ENCODE measurements at places on chromosomes 7 and 10.

GRCh38 chr10:99540657-99541531, 8.2 kb downstream of the NKX2-3 start:
- DNase-seq, result no peak

- DNase-seq, result no peak
These were observed 13.1 kb downstream of the UMAD1 start for GRCh38 chr7:7653593-7654187.

DNA sequence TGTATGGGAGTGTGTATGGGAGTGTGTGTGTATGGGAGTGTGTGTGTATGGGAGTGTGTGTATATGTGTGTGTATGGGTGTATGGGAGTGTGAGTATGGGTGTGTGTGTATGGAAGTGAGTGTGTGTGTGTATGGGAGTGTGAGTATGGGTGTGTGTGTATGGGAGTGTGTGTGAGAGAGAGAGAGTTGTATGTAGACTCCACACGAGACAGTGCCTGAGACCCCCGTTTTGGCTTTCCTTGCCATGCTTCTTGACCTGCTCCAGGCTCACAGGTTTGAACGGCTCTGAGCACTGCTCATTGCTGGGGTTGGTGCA, 49.7 kb downstream of the COL17A1 start:
- no peak for DNase-seq

GRCh38 chr7:156768698-156769472, 124.1 kb downstream of the LMBR1 start:
- DNase-seq, result no peak

DNA sequence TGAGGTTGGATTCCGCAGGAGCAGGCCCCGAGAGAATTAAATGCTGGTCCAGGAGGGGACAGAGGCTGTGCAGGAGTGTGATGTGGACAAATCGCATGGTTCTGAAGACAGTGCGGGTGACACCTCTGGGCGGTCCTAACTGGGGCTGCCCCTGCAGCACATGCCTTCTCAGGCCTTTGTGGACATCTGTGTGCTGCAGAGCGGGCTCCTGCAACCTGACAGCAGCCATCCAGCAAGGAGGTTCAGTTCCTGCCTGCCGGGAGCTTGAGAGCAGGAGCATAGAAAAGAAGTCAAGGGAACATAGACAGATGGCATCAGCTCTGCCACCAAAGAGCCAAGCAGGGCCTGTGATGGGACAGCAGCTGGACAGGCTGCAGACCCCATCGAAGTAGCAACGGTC, 135.9 kb upstream of the PPP2R2D start:
- no peak for DNase-seq

DNA sequence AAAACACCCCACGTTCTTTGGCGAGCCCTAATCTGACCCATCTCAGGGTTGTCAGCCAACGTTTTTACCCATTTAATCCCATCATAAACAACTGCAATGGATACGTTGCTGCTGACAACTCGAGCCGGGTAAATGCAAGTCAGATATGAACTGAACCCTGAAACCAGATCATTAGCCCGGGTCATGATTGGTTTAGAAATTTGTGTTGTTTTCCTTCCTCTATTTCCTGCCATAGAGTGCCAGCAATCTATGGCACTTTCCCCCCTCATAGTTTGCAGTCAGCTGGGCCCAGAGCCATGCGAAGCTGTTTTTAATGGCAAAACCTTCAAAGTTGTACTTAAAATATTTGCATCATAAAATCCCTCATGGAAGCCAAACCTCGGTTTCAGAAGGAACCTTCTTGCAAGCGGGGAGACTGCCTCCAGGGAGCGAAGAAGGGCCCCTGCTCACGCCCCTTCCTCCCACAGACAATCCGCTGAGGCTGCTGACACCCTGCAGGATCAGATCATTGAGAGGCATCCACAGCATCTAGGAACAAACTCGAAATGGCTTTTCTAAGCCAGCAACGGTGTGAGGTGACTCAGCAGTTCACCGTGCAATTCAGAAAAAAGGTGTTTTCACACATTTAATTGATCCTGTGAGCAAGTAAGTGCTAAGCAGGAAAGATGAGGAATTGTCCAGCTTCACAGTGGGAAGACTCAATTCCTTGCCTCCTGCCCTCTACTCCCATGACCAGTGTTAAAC, 710.1 kb downstream of the PARD3 start:
- no peak for DNase-seq

DNA sequence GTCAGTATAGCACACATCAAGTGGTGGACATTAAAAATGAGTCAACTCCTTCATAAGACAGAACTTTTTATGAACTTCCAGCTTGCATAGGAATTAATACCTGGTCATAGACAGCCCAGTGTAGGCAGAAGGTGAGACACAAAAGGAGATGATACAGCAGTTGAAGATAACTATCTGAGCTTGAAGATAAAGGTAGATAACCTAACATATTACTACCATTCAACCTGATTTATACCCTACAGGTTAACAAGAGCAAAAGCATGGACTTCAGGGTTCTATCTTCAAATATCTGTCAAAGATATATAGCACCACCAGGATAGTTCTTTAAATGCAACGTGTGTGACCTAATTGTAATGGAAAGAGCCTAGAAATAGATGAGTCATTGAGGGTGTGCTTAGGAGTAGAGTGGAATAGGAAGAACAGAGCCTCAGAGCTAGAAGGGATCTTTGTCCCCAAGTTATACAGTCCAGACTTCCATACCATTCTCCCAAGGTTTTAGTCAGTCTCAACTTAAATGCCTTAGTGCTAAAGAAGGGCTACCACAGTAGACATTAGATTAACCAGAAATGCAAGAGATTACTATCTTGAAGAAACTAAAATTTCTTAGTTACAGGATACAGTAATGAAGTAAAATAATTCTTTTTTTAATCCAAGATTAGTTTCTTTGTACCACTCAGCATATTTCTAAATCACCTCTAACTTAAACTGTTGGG, 9.2 kb downstream of the ZNF800 start:
- DNase-seq, result no peak

DNA sequence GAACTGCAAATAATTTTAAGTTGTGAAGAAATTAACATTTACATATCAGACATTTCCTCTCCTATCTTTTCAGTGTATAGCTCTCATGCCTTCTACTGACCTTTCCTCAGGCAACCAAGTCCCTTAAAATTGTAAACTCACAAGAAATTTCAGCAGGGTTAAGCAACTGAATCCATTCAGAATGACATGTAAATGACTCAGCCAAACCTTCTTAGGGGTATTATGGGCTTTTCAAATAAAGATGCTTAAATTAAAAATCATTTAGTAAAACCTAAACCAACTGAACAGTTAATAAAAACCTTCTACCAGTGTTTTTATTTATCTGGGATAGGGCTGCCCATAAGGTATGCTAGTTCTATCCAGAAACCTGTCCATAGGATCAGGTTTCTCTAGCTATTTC, 20.7 kb downstream of the WAPL start:
- DNase-seq, result no peak

- DNase-seq, result no peak
These were observed 140.5 kb upstream of the SH2B2 start for GRCh38 chr7:102146122-102146521.

- DNase-seq, result no peak
These were observed 28.2 kb downstream of the TAS2R41 start for GRCh38 chr7:143505838-143506237.

DNA sequence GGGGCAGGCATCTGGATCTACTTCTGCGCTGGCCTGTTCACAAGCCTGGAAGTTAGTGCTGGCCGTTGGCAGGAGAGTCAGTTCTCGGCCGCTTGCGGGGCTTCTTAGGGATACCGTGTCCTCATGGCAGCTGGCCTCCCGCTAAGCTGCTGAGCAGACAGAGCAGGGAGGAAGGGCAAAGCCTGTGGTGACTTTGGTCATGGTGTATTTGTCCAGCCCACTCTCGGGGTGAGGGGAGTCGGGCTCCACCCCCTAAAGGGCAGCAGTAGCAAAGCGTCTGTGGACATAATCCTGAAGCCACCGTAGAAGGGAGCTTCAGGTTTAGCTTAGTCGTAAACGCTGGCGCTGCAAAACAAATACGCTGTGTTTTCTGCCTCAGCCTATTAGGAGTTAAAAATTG, 12.2 kb downstream of the UBE3C start:
- no peak for DNase-seq

DNA sequence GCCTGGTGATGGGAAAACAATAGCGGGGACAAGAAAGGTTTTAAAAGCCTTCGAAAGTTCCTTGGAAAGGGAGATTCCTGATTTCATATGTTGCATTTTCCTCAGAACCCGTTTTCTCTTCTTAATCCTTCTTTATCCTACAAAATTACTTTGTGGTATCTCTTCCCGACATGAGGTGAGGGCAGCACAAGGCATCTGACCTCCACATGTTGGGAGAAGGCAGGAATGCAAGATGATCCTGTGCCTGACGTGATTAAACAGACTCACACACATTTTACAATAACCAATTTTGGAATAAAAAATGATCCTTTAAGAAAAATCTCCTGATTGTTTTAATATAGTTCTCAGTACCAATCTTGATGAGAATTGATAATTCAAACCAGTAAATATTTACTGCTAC, 153.3 kb upstream of the MKLN1 start:
- DNase-seq, result no peak

DNA sequence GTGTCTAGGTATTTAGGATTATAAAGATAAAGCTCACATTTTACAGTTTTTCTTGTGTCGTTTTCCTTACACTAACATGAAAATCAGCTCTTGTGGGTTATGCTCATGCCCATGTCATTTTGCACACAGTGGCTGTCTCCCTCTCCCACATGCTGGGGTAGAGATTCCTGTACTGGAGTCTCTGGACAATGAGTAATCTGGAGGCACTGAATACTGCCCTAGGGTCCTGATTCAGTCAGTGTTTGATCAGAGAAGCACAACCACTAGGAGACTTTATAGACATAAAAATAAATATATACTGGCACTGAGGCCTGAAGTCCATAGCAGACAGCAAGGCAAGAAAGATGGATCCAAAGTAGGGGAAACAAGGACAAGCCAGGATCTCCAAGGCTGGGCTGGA, 1008.8 kb downstream of the KCNMA1 start:
- no peak for DNase-seq

DNA sequence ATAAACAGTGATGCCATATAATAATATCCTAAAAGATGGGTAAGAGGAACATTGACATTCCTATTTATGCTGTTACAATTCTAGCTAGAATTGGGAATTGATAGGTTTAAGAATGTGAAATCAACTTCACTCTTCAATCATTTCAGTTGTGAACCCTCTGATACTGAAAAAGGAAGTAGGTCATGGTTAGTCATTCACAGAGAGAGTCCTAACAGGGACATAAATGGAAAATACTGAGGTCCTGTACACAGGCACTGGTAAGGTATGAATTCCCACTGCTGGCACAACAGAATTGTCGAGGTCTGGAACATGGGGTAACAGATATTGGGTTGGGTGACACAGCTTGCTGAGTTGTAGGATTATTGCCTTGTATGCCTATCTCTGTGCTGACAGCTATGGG, 289.4 kb upstream of the LRRN3 start:
- no peak for DNase-seq

DNA sequence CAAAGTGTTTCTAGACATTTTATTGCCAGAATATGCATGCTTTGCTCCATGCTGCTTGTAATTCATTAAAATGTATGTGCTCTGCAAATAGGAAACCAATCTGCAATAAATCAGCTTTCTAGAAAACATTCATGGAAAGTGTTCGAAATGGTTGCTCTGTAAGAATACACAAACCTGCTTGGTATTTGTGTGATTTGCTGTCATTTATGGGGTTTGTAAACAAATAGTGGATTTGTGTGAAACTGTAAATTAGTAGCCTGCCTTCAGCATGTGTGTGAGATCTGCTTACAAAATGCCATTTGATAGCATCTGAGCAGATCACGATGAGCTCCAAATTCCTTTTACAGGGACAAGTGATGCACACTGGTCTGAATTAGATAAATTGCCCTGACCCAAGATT, 219.0 kb upstream of the CSTF2T start:
- DNase-seq, result no peak

DNA sequence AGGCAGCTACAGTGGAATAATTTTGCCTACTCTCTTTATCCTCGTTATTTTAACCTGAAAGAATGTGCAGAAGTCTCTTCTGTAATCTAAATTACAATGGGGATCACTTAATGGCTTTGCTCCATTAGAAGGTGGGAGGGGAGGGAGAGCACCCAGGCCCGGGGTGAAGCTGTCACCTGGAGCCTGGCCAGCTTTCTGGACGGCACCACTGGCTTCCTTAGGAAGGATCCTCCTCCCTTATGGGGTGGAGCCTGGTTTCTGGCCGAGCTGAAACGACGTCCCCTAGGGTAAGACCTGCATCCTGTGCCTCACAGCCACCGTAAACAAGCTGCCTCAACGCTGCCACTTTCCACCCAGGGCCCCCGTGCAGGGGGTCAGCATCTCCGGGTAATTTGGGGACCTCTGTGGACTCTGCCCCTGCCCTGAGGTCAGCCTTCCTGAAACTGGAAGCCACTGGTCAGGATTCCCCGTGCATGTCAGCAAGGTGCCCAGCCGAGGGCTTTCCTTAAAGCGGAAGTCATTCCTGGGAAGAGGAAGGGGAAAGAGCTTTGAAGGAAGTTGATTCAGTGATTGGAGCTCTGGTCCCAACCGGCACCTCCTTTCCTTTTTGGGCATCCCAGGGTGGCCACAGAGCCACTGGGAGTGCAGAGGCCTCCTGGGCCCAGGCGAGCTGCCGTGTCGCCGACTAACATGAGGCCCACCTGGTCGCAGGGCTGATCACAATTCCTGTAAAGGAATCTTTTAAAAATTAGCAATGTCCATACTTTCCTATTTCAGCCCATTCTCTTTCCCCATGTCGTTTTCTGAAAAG, 569.1 kb downstream of the DNAJB6 start:
- DNase-seq, result no peak

DNA sequence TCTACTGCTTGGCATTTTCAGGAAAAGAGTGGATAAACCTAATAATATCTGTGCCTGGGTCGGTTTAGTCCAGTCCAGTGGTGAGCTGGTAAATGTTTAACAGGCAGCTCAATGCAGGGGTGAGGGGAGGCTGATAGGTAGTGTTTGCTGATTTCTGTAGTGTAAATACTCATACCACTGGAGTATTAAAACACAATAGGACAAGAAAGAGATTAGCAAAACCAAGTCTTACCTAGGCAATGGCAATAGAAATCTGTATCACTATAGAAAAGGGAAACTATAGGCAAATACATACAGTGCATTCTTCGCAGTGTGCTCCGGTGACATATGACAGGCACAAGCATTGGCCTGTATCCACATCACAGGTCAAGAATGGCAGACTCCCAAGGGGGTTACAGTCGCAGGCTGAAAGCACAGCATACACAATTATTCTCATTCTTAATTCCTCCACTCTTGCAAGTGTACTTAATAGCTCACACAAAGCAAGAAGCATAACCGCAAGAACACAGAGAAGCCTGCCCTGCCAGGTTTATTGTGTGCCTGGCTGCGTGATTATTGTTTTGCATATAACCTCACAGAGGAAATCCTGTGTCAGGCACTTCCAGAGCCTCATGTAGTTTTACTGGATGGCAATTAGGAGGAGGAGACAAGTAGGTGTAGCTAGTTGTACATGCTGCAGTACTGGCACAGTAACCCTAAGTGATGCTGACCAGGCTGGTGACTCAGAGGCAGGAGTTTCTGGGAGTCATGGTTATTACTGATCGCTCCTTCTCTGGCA, 35.0 kb downstream of the LAMB4 start:
- DNase-seq, result no peak

GRCh38 chr7:157567666-157568065, 230.9 kb downstream of the DNAJB6 start:
- no peak for DNase-seq
